ENCODE measurements at places on chromosomes 1 and 21. TPM values are rescaled to one million over a fixed set of nuclear protein-coding genes. Genes with fewer than 3 reads are reported as not detected.

- peak; percentile 42 for DNase-seq
Measured at GRCh38 chr1:161379071-161379470, 11.4 kb upstream of the CFAP126 start.

The VPS72 gene
- 53.6 TPM for total RNA-seq

The CYP4Z1 gene
- not detected for total RNA-seq

The RXFP4 gene
- total RNA-seq = not detected

DNA sequence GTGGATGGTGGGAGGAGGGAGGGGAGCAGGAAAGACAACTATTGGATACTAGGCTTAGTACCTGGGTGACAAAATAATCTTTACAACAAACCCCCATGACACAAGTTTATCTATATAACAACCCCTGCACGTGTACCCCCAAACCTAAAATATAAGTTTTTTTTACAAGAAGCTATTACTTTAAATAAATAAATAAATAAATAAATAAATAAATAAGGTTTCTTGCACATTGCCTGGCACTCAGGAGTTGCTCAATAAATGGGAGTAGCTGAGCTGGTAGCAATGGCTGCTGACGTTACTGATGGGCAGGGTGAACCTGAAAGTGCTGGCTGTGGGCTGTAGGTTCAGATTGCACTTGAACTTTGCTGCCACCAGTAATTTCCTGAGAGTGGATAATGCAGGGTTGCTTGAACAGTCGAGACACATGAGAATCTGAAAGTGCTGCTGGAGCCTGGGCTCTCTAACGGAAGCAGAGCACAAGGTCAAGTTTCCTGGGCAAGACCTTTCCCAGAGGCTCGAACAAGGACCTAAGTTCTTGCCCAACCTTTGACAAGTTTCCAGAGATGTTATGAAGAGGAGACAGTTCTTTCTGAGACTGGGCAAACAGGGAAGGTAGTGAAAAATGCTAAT, 14.8 kb upstream of the KCNE2 start:
- no peak for DNase-seq
